Uterus (tissue), 4 donors: ENCODE measurements at places on chromosomes 2 and 18. TPM values are rescaled to one million over a fixed set of nuclear protein-coding genes. Genes with fewer than 3 reads are reported as not detected.

AMER3 gene
- 0.21 TPM for total RNA-seq

TUBA4B gene
- not detected for total RNA-seq

NCKAP1 gene
- 284 TPM for total RNA-seq

CPO gene
- not detected for total RNA-seq

FOXD4L1 gene
- total RNA-seq, result not detected

CD8B gene
- total RNA-seq, result 0.55 TPM

FER1L5 gene
- total RNA-seq, result 0.40 TPM

UGT1A4 gene
- total RNA-seq, result not detected

LBX2 gene
- not detected for total RNA-seq

SMC6 gene
- total RNA-seq, result 49.4 TPM

CPLX4 gene
- total RNA-seq, result not detected

RAB6C gene
- total RNA-seq, result not detected

POTEF gene
- total RNA-seq, result not detected

PLGLB1 gene
- 7.5 TPM for total RNA-seq

MC4R gene
- total RNA-seq, result 0.41 TPM

TMEM163 gene
- 0.34 TPM for total RNA-seq
